Breast epithelium (tissue), 4 donors: ENCODE measurements at places on chromosomes 6 and 20. TPM values are rescaled to one million over a fixed set of nuclear protein-coding genes. Genes with fewer than 3 reads are reported as not detected.
A peak's percentile ranks its signal among the peaks of the same experiment; 100 is the strongest.

DNA sequence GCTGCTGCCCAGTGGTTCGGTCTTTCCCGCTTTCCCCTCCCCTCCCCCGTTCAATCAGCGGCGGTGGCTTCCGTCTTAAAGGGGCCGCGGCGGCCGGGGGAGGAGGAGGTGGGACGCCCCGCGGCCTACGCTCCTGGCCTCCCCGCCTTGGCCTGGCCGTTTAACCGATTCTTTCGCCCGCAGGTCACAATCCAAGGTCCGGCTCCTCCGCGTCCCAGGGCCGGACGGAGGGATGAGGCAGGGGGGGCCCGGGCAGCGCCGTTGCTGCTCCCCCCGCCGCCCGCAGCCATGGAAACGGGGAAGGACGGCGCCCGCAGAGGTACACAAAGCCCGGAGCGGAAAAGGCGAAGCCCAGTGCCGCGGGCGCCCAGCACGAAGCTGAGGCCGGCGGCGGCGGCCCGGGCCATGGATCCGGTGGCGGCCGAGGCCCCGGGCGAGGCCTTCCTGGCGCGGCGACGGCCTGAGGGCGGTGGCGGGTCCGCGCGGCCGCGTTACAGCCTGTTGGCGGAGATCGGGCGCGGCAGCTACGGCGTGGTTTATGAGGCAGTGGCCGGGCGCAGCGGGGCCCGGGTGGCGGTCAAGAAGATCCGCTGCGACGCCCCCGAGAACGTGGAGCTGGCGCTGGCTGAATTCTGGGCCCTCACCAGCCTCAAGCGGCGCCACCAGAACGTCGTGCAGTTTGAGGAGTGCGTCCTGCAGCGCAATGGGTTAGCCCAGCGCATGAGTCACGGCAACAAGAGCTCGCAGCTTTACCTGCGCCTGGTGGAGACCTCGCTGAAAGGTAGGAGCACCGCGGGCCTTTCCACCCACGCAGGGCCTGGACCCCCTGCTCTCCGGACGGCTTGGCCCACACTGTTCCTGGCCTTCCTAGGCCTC, 1.2 kb downstream of the STK35 start:
- H3K4me3 ChIP-seq = peak overlapping the region; percentile 92
- H3K27ac ChIP-seq = peak overlapping the region; percentile 100
- no peaks in the 10 kb centered on the region for H3K36me3 ChIP-seq
- no peaks in the 10 kb centered on the region for H3K27me3 ChIP-seq
- DNase-seq = peak; percentile 83

Gene FAM184A
- total RNA-seq = 12.8 TPM

Gene BHLHE23
- total RNA-seq = not detected

Gene FKBP5
- 266 TPM for total RNA-seq
